ENCODE measurements at places on chromosomes 3 and 15. TPM values are rescaled to one million over a fixed set of nuclear protein-coding genes. Genes with fewer than 3 reads are reported as not detected.

Gene CRYBG3
- 1.3 TPM for total RNA-seq

Gene NMNAT3
- total RNA-seq, result 7.3 TPM

Gene FGF12
- not detected for total RNA-seq

Gene GPR156
- total RNA-seq, result not detected

DNA sequence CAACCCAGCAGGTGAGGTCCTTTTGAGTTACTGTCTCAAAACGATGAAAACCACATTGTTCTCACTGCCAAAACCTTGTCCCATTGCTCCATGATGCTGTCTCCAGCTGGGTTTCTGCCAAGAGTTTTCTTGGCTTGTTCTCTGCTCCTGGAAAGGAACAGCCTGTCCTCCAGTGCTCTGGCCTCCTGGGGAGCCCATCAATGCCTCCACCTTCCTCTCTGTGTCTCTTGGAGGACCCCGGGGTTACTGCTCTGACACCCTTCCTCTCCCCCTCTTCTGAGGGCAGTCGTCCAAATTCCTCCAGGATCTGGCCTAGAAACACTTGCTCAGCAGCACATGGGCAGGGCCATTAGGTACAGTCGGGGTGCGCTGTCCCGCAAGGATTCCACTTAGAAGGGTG, 63.9 kb upstream of the RGMA start:
- no peak for DNase-seq

- no peak for DNase-seq
Measured at GRCh38 chr15:26967719-26968269, 3.2 kb upstream of the GABRG3 start.

DNA sequence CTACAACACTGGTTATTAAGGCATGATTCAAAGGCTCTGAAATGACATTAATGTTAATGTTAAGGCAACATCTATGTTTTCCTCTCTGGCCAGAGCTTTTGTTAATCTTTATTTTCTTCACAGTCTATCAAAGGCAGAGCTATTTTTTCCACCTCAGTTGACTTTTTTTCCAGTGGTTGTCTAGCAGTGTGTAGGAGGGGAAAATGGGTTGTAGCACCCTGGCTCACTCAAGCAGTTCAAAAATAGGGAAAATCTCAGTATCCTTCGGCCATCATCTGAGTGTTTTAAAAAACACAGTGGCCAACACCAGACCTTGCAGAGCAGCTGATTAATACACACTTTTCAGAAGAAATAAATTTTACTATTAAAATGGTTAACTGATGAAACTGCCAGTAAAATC, 21.4 kb downstream of the CBLB start:
- DNase-seq, result no peak

- DNase-seq, result peak; percentile 62
Measured at GRCh38 chr3:53114412-53115074, 15.7 kb downstream of the RFT1 start.

DNA sequence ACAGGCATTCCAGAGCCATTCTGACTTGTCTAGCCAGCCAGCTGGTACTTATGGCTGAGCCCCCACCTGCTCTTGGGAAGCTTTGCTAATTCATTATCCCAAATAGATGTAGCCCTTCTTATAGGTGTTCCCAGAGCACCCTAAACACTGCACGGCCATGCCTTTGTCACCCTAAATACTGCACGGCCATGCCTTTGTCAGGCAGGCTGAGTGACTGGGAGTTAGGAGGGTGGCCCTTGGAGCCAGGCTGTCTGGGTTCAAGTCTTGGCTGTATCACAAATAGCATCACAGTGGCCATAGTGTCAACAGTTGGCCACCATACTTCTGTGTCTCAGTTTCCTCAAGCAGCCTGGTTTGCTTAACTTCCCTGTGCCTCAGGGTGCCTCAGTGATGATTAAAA, 292.3 kb downstream of the ADAMTS17 start:
- no peak for DNase-seq

- no peak for DNase-seq
Measured at GRCh38 chr3:147886879-147887278, 477.7 kb downstream of the ZIC1 start.

DNA sequence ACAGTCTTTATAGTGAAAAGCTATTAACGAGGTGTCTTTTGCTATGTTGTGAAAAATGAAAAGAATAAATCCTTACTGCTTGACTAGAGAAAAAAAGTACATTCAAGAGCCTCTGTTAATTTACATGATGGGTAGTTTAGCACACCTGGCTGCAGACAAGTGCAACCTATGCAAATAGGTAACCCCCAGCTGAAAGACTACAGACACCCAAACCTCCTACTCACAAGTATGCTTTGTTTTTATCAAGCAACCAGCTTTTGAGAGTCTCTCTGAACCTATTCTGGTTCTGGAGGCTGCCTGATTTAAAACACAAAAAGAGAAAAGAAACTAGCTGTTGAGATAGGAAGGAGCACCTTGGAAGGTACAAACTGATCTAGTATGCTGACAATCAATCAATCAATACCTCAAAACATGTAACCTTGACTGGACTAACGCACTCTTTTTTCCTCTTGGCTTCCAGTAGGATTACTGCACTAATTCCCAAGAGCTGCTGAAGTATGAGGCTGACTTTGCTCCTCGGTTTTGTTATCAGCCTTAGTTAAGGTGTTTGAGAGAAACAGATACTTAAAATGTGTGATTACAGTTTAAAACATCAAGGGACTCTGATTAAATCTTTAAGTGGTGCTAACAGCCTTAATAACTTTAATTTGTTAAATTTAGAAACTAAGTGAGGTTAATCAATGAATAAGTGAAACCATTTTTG, 63.6 kb downstream of the OSBPL10 start:
- no peak for DNase-seq

Data from activated naive CD4-positive, alpha-beta T cell treated with anti-CD3 and anti-CD28 coated beads, Interleukin-2, amount 50 U/mL, for 72 hours (primary cell).